BE2C (cell line): ENCODE measurements at places on chromosomes 11 and 22.
A peak's percentile ranks its signal among the peaks of the same experiment; 100 is the strongest.

- no peak for DNase-seq
Measured at GRCh38 chr11:94885133-94885532, 88.2 kb downstream of the CWC15 start.

DNA sequence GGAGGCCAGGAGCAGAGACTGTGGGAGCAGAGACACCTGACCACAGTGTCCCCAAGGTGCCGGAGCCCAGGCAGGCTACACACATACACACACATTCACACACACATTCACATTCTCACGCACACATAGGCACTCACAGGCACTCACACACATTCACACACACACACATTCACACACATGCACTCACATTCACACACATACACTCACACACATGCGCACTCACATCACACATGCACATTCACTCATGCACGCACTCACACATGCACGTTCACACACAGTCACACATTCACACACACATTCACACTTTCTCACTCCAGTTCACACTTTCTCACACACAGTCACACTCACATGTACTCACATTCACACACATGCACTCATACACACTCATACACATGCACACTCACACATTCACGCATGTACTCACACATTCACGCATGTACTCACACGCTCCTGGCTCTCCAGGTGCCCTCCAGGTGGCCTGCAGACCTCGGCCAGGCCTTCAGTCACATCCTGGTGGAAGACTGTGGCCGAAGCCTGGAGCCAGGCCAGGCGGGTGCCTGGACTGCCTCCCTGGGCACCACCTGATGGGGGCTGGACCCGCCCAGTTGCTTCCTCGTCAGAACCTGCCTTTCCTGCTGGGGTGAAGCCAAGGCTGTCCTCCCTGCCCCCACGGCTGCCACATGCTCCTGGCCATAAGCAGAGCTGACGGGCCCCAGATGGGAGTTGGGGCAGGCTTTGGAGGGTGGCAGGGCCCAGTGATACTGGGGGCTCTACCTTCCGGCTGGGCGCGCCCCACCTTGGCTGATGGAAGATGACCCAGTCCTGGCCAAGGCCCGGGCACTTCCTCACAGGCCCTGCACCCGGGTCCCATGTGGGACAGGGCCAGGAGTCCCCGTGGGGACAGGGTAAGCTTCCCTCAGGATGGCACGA is 89.5 kb downstream of the WNT7B start:
- DNase-seq, result peak; percentile 25

DNA sequence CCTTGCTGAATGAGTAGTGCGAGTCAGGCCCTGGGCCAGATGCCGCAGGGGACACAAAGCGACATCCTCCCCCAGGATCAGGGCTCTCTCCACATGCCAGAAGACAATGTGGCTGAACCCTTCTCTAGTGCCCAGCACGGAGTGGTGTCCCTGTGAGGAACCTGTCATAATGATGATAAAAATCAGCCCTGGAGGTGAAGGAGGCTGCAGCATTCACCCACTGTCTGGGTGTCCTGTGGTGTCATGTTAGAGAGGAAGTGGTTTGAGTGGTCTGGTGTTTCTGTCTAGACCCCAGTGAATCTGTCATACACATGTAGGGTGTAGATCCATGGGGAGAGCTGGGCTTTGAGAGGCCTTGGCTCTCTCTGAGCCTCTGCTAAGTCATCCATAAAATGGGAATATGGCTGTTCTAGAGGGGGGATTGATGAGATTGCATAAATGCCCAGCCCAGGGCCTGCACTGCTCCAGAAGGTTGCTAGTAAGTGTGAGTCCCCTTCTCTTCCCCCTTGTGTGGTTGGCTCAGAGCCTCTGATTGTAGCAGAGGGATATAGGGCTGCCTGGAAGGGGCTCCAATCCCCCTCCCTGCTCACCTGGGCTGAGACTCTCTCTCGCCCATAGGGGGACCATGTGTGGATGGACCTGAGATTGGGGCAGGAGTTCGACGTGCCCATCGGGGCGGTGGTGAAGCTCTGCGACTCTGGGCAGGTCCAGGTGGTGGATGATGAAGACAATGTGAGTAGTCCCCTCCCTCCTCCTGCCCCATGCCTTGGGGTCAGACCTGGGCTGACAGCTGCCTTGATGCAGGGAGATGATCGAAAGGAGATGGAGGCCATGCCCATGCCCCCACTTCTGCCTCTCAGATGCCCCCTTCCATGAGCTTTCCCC is 14.3 kb downstream of the MYO7A start:
- no peak for DNase-seq

DNA sequence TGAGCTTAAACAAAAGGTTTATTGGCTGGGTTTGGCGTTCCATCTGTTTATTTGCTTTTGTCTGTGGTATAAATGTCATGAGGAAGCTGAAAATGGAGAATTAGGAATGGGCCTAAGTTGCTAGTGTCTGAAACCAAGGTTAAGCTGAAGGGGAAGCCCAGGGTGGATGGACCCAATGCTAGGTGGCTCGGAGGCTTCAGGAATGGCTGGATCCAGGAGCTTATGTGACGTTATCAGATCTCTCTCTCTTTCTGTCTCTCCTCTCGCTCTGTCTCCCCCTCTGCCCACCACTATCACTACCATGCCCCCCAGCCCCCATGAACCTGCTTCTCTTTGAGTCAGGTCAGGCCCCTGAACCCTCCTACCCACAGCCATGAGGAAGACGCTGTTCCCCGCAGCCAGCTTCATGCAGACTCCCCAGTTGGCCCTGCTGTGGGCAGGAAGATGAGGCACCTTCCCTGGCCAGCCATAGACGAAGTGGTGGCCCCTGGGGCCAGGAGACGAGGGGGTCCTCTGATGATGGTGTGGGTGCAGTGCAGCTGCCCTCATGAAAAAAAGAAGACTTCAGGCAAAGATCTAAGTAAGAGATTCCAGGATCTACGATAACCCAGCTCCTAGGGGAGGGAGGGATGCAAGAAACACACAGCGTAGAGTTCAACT is 101.5 kb downstream of the BRD1 start:
- no peak for DNase-seq

DNA sequence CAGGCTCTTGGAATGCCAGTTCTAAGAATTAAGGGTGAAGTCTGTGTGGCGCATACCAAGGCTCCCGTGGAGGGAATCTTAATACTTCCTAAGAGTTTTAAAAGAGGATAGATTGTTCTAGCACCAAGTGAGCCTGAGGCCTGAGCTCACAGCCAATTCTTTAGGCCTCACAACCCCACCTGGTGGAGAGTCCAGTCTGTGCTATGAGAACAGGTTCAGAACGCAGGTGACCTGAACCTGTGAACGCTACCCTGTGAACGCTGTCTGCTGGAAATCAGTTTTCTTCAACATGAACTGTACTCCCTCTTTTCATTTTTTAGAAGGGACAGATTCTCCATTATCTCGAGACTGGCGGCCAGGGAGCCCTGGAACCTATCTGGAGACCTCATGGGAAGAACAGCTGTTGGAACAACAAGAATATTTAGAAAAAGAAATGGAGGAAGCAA is 43.2 kb upstream of the DLAT start:
- peak; percentile 66 for DNase-seq
